ENCODE measurements at places on chromosomes 7 and 10.

DNA sequence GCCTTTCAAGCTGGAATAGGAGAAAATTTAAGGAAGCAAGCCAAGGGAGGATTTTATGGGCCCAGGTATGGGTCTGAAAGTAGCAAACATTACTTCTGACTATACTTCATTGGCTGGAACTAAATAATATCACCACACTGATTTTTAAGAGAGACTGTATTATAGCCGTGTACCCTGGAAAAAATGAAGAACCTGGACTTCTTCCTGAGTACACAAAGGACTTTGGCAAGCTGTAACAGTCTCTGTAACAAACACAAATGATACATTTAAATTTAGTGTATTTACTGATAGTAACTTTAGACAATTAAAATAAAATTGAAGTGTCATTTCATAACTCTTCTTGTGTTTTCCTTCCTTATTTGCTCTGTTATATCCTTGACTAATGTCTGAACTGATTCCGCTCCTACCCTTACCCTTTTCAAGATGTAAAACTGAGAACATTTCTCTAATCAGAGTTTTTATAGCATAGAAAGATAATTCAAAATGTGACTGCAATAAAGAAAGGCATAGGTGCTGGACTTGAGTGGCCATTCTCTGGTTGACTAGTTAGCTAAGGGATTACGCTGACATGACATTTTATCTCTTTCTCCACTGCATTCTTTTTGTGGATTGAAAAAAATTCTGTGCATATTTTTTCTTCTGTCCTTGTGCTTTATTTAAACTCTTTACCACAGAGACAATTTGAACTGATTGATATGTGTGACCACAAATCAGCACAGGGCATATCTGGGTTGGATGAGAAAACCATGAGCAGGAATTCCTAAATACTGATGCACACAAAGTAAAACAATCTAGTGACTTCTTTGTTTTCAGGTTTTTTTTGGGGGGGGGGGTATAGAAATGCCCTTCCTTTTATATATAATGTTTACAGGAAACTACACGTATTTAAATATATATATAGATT lies 349.7 kb downstream of the MDFIC start:
- DNase-seq, result no peak

- DNase-seq, result no peak
Measured at GRCh38 chr10:69632516-69633199, 2.6 kb downstream of the FAM241B start.

GRCh38 chr10:78873413-78873812 lies 195.4 kb upstream of the ZMIZ1 start:
- DNase-seq, result no peak

- DNase-seq, result peak; percentile 76
Measured at GRCh38 chr7:27102581-27103442, at the start of gene HOXA2. Gene HOXA2 (minus strand): TSS chr7:27102683. CDS start chr7:27102500, 183 bp downstream.

GRCh38 chr10:133364645-133365431 lies 7.0 kb upstream of the FUOM start:
- no peak for DNase-seq

GRCh38 chr10:22634093-22634492 lies 80.3 kb downstream of the PIP4K2A start:
- DNase-seq, result no peak

DNA sequence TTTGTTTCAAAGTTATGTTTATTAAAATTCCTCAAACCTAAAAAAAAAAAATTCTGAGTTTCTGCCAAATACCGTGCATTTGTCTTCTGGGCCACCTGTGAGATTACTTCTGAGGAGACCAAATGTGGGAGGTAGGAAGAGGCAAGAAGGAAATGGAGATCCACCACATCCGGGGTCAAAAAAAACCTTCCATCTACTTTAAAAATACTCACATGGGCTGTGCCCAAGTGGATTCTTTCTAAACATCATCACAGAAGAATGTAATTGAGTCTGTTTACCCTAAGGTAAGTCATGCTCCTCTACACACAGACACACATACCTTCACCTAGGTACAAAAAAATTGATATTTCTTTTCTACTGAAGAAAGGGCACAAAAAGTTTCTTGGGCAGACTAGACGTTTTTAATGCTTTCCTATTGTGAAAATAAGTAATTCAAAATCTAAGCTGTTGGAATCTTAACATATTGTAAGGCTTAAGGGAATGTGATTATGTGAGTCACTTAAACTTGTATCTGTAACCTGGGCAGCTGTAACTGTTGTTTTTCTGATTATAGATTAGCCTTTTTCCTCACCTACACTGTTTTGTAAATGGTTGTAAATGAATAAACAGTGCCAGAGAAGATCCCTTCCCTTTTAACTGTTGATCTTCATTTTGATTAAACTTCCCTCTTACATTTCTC lies 19.1 kb upstream of the SPOCK2 start:
- DNase-seq, result peak; percentile 11

- DNase-seq, result no peak
Measured at GRCh38 chr10:62850646-62851045, 34.5 kb upstream of the EGR2 start.

Measured in NCI-H82 (cell line).